ENCODE measurements at places on chromosomes 7 and 10.
A peak's percentile ranks its signal among the peaks of the same experiment; 100 is the strongest.

GRCh38 chr7:119270045-119270464 lies 1002.9 kb upstream of the KCND2 start:
- peak; percentile 55 for DNase-seq

- DNase-seq: no peak
Observed at GRCh38 chr7:29955799-29956486, 33.7 kb downstream of the SCRN1 start.

GRCh38 chr10:21270976-21271375 lies 254.5 kb downstream of the SKIDA1 start:
- DNase-seq: no peak

DNA sequence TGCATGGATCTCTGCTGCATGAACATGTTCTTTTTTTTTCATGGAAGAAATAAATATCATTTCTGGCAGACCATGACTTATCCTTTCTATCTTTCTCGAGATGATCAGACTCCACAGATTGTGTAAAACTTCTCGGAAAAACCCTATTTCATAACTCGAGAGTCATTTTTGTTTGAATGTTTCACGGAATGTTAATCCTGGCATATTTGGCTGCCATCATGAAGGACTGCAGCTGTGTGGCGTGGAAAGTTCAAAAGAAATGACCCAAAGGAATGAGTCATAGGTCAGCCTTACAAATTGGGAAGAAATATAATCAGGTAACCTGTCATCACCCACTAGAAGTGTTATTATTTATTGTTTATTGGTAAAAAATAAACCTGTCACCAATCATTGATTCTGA lies 566.8 kb downstream of the SDK1 start:
- DNase-seq: peak; percentile 10

DNA sequence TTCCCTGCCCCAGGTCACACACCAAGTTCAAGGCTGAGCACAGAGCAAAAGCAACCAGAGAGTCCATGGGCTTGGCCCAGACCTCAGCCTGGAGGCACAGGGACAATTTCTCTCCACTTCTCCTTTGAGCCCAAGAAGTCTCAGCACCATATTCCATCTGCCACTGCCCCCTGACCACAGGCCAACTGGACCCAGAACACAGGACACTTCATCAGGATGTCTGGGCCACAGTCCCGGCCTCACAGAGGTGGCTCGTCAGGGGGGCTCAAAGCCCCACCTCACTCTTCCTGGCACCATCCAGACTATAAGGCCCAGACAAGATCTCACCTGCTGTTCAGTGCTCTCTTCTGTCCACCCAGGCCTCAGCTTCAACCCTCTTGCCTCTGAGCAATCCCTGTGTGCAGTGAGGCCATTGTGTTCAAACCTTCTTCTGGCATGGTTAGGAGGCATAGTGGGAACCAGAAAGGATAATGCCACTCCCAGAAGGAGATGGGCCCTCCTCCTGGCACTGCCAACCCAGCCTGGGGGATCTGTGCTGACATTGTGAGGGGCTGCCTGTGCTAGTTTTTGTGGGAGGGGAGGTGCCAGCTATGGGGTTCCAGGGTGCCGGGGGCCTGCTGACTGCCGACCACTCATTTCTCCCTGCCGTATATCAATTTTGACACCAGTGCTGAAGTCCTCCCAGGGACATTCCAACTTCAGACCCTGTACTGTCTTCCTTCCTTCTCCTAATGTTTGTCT lies 49.7 kb upstream of the ANTXRL start:
- no peak for DNase-seq

DNA sequence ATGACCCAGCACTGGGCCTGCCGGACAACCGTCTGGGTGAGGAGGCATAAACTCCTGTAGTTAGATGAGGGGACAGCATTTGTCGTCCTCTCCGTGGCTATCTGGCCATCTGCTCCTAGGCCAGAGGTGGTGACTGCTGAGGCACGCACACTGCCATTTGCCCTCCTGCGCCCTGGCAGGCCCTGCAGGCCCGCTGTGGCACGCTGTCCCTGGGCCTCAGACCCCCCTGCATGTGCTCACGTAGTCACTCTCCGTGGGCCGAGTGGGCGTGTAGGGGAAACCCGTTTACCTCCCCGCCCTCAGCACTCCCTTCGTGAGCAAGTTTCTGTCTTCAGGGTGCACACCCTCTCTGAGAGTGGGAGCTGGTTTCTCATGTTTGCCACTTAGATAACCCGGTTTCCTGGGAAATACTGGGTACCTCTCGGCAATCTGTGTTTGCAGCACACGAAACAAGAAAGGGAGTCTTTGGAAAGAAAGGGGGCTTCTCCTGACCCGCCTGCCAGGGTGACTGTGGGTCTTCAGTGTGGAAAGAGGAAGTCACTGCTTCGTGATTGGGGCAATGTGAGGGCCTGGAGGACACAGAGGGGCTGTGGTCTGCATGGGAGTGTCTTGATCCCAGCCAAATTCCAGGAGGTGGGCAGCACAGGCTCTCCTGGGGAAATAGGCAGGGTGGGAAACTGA lies 10.8 kb downstream of the ADAMTS14 start:
- DNase-seq: no peak

DNA sequence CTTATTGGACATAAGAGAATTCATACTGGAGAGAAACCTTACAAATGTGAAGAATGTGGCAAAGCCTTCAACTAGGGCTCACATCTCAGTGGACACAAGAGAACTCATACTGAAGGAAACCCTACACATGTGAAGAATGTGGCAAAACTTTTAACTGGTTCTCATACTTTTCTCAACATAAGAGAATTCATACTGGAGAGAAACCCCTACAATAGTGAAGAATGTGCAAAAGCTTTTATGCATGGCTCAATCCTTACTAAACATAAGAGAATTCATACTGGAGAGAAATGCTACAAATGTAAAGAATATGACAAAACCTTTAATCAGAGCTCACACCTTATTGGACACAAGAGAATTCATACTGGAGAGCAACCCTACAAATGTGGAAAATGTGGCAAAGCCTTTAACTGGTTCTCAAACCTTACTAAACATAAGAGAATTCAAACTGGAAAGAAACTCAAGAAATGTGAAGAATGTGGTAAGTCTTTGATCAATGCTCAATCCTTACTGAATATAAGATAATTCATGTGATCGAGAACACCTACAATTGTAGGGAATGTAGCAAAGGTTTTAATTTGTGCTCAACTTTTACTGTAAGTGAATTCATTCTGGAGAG lies 121.8 kb upstream of the ZNF722 start:
- no peak for DNase-seq

- DNase-seq: no peak
Observed at GRCh38 chr10:125521721-125522680, 161.0 kb downstream of the TEX36 start.

DNA sequence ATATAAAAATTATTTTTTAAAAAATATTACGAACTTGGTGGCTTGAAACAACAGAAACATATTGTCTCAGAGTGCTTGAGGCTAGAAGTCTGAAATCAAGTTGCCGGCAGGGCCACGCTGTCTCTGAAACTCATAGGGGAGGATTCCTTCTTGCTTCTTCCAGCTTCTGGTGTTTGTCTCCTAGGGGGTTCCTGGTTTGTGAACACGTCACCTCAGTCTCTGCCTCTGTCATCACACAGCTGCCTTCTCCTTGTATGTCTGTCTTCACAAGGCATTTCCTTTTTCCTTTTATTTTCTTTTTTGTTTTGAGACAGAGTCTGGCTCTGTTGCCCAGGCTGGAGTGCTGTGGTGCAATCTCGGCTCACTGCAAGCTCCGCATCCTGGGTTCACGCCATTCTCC lies 12.7 kb upstream of the SNX8 start:
- DNase-seq: no peak

GRCh38 chr10:91313796-91314485 lies 93.5 kb downstream of the PCGF5 start:
- peak; percentile 40 for DNase-seq

DNA sequence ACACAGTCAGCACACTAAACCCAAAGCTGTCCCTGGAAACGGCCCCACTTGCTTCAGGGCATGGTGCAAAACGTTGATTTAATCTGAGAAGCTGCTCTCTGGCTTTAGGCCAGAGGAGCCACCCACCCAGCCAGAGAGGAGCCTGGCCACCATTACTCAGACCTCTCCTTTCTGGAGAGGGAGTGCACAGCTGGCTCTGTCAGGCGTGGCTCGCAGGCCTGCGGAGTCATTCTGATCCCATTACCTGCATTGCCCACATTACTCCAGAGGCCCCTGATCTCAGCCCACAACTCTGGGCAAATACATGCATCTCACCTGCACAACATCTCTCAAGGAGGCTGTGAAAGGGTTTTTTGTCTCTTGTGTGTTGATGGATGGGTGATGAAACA lies 370.0 kb upstream of the IGFBP3 start:
- DNase-seq: peak; percentile 38

GRCh38 chr7:188727-189500 lies 3.5 kb upstream of the FAM20C start:
- DNase-seq: no peak

DNA sequence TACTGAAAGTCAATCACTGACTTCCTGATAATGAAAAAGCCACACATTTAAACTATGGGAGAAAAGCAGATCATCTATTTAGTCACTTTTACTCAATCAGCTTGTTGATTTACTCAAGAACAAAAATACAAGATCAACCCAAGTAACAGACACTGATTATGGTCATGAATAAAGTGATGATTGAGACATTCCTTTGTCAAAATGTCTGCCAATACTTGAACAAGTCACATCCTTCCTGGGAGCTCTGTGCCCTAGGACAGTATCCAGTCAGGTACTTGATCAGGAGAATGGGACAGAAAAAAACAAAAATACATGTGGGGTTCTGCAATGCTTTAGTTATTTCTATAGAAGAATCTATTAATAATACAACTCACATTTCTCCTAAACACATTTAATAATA lies 150.0 kb upstream of the NEBL start:
- DNase-seq: no peak

DNA sequence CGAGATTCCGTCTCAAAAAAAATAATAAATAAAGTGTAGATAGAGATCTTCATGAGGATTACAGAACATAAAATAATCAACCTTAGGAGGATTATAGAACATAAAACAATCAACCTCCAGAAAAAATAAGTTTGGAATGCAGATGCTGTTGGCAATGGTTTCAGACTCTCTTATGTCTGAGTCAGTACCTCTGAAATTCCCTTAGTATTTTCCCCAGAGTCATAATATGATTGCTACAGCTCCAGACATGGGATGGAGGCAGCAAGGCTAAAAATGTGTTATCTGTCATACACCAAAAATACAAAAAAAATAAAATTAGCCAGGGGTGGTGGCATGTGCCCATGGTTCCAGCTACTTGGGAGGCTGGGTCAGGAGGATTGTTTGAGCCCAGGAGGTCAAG lies 22.2 kb downstream of the CADPS2 start:
- peak; percentile 1 for DNase-seq

DNA sequence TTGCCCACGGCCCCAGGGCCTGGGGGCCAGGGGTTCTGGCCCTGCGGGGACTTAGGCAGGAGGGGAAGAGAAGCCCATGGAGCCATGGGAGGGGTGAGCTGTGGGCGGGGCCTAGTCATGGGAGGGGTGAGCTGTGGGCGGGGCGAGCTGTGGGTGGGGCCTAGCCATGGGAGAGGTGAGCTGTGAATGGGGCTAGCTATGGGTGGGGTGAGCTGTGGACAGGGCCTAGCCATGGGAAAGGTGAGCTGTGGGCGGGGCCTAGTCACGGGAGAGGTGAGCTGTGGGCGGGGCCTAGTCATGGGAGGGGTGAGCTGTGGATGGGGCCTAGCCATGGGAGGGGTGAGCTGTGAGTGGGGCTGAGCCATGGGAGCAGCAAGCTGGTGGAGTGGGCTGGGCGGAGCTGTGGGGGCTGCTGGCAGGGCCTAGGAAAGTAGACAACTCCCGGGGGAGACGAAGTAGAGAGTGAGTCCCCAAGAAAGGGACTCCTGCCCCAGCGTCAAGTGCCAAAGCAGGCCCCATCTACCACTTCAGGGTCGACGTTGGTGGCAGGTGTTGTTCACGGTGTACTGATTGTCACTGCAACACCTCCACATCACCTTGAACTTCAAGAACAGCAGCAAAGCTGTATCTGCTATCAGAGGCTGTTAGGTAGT lies 19.2 kb upstream of the TTYH3 start:
- no peak for DNase-seq

DNA sequence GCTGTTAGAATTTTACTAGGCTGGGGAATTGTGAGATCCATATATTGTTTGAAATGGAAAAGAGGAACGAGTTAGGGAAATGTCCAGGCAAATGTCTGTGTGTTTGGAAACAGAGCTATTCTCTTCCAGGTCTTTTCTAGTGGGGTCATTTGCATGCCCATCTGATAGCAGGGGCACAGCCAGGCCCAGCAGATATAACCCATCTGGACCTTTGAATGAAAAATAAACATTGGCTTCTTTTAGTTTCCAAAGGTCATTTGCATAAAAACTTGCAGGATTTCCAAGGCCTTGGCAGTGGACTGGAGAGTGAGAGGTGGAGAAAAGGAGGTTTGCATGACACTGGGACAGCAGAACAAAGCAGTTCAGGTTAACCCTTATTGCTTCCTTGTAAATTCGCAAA lies 188.0 kb upstream of the GPR26 start:
- DNase-seq: no peak

DNA sequence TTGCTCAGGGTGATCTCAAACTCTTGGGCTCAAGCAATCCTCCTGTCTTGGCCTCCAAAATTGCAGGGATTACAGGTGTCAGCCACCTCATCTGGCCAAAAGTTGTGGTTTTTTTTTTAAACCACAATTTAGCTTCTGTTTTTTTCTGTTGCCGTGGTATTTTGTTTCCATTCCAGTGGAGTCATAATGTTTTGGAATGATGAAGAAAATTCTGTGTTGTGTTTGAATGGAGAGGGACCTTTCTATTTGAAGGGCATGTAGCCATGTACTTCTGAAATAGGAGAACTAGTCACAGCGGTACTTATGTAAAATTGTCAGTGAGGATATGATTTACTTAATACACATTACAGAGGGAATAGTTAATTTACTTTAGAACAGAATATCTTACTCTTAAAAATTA lies 201.3 kb downstream of the ARL4A start:
- DNase-seq: peak; percentile 66

- no peak for DNase-seq
Observed at GRCh38 chr7:69817841-69818635, 219.8 kb downstream of the AUTS2 start.

- DNase-seq: no peak
Observed at GRCh38 chr7:122315507-122316466, 11.2 kb upstream of the FEZF1 start.

GRCh38 chr10:73465978-73466726 lies 29.7 kb downstream of the PPP3CB start:
- DNase-seq: no peak

DNA sequence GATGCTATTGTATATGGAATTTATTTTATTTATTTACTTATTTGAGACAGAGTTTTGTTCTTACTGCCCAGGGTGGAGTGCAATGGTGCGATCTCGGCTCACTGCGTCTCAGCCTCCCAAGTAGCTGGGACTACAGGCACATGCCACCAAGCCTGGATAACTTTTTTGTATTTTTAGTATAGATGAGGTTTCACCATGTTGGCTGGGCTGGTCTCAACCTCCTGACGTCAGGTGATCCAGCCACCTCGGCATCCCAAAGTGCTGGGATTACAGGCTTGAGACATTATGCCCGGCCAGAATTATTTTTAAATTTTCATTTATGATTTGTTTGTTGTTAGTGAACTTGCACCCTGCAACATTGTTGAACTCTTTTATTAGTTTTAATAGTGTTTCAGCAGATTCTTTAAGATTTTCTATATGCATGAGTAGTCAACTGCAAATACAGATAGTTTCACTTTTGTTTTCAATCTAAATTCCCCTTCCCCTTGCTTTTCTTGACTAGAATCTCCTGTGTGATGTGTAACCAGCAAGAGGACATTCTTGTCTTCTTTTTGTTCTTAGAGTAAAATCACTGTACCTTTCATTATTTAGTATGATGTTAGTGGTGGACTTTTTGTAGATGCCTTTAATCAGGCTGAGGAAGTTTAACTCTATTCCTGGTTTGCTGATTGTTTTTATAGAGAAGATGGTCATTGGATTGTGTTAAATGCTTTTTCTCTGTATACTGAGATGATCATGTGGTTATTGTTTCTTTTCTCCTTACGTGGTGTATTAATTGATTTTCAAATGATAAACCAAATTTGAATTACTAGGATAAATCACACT lies 27.8 kb downstream of the ZNF33A start:
- DNase-seq: no peak
